ENCODE measurements at places on chromosomes 16 and 17.

GRCh38 chr17:30086896-30087295 is 29.7 kb upstream of the NSRP1 start:
- DNase-seq = no peak

DNA sequence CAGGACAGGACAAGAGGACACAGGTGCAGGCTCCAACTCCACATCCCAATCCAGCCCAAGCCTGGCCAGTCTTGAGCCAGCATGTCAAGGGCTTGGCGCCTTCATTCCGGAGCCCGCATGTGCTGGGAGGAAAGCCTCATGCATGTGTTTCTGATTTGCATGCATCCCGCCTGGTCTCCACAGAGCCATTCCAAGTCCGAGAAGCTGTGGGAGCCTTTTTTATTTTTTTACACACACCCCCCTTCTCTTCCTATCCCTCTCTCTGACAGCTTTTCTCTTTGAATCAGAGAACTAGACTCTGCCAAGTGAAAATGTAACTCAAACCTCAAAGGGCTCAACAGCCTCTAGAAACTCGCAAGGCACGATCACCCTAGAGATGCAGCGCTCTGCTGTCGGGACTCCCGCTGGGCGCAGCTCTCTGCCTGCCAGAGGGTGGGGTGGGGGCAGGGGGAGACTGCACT is 45.1 kb downstream of the NOG start:
- no peak for DNase-seq

- no peak for DNase-seq
Observed at GRCh38 chr17:3592216-3592860, 16.9 kb downstream of the TRPV1 start.

DNA sequence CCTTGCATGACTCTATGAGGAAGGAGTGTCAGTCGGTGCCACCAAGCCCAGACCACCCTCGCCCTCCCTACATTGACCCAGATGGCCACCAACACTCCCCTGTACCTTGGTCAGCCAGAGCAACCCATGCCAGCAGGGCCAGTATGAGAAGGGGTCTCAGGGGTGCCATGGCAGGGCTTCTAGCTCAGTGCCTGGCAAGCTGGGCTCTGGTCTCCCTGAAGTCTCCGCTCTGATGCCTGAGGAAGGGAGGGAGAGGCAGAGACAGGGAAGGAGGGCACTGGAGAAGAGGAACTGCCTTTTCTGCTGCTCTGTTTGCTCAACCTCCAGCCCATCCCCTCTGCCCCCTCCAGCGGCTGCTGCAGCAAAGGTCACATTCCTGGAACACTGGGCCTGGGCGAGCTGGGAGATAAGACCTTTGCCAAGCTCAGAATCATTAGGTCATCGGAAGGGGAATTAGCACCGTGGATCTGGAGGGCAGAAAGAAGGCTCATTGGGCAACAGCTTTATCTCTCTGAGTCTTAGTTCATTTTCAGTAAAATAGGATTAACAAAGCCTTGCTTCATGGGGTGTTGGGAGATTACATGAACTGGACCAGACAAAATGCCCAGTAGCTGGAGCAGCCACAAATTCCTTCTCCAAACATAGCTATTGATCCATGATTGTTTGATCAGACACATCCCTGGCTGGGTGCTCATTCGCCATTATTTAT is at the start of gene VTN:
VTN (minus strand) TSS at position 273 of the 709 bp plus-strand sequence; CDS start at position 169, 104 bp downstream.
- DNase-seq = peak; percentile 54

- peak; percentile 72 for DNase-seq
Observed at GRCh38 chr16:19691161-19691711, 26.8 kb downstream of the KNOP1 start.

DNA sequence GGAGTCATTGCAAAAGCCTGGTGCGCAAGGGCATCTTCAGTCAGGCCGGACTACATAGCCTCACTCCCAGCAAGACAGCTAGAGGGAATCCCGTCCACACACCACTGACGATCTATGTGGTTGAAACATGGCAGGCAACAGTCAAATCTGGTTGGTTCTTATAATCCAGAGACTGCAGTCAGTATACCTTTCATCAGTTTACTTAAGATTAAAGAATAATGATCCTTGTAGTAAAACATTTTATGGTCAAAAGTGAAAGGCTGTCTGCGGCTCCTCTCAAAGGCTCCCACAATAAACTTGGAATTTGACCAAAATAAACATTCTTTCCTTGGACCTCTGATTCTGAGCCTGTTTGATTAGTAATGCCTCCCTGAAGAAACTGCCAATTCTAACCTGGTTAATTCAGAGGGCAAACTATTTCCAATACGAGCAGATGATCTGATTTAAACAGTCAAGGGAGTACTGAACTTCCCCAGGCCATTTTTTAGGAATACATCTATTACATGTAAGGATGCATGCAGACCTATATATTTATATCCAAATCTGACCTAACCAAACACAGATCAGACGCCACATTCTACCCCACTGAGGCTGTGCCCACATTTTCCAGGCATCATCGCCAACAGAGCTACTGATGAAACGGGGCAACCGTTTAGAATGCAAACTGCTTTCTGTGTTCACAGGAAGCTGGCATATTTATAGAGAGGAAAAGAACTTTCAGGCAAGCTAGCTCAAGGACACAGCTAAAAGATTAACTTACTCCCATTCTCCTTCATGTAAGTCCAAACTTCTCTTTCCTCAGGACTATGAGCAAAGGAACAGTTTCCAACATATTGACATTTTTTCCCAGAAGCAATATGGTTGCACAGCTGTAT is 15.3 kb upstream of the TXNDC11 start:
- no peak for DNase-seq

DNA sequence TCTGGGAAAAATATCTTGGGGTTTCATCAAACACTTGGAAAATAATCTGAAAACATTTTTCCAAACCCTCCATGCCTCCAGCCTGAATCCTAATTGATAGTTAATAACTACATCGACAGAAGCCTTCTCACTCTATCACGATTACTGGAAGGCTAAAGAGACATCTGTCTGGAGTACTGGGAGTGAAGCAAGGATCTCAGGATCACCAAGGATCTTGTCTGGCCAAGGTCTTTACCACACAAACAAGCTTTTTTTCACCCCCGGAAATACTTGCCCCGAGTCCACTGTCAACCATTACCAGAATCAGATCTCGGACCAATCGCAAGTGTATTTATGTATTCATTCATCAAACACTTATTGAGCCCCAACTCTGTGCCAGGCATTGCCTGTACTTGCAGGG is 28.3 kb upstream of the CRISPLD2 start:
- no peak for DNase-seq

DNA sequence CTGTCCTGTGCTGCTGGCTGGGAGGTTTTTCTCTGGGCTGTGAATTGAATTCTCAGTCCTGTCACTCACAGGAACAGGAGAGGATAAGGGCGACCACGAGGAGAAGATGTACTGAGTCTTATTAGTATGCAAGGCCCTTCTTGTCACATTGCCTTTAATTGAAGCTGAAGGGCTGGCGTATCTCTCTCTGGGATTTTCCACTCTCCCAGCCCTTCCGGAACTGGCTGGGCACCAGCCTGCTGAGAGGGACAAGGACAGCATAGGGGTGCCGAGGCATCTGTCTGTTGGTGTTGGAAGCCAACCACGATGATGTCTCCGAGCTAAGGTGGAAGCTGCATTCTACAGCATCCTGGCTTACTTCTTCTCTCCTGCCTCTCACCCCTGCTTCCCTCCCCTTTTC is 33.2 kb downstream of the GPRC5B start:
- DNase-seq = no peak

- DNase-seq = peak; percentile 2
Observed at GRCh38 chr17:57338257-57338914, 82.1 kb downstream of the MSI2 start.

- DNase-seq = peak; percentile 96
Observed at GRCh38 chr17:48002266-48002915, 31.5 kb downstream of the CDK5RAP3 start.

DNA sequence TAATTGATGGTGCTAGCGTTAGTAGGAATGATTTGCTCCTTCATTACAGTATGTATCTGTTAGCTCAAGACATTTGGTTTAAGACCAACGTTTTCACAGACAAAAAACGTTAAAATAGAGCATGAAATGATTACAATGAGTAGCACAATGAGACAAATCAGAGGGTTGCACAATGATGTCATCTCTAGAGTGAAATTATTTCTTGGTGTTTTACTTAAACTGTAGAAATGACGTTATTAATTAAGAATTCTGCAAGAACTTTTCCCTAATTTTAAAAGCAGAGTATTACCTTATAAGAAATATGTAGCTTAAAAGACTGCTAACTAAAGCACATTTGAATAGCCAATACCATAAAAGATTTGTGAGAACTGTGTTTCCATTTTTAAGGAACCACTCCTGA is 373.4 kb upstream of the KIF2B start:
- no peak for DNase-seq

DNA sequence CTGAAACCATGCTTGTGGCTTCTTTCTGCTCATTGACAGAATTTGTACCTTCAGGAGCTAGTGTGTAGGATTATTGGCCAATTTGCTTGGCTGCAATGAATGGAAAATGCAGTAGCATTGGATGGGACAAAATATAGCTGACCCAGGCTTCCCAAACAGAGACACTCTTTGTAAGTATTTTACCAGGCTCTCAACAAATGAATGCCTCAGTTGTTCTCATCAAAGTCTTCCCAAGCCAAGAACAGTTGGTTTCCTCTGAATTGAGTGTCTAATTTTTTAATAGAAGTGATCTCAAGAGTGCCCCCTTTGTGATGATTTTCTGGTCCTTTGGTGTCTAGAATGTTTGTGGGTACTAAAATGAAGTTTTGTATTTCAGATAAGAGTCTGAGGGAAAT is 140.9 kb downstream of the SHISA9 start:
- DNase-seq = no peak

- peak; percentile 92 for DNase-seq
Observed at GRCh38 chr16:69761983-69762813, at the start of gene WWP2. WWP2 (plus strand) TSS chr16:69762332; CDS start chr16:69787011, 24,679 bp downstream.

- no peak for DNase-seq
Observed at GRCh38 chr16:27678955-27679354, 129.0 kb downstream of the KATNIP start.

DNA sequence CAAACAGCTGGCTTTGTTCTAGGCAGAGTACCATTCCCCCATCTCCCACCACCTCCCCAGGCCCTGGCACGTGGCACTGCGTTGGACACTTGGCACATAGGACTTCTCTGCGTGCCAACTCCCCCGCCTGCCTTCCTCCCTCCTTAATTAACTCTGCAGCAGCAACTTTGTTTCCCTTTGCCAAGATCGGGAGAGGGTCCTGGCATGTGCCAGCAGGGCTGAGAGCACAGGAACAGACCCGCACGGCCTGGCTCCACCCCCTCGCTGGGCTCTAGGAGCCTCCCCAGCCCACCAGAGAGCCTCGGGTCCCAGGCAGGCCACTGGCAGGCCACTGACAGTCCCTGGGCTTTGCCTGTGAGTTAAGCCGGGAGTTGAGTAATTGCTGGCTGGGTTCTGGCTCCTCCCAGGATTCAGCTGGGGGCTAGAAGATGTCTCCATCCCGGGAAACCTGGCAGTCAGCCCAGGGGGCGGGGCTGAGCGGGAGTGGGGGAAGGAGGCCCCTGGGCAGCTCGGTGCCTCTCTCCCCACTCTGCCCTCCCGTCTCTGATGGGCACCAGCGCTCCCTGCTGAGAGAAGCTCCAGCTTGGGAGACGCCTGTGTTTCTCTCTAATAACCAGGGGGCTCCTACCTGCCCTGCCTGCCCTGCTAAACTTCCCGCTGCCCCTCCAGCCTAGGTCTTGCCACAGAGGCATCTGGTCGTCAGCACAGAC is 224.0 kb upstream of the TNRC6C start:
- DNase-seq = peak; percentile 10

GRCh38 chr16:11390573-11391495 is 45.6 kb downstream of the RMI2 start:
- no peak for DNase-seq

- DNase-seq = peak; percentile 88
Observed at GRCh38 chr17:30600060-30600829, 123.0 kb downstream of the GOSR1 start.

GRCh38 chr17:72953621-72954020 is 138.9 kb downstream of the SLC39A11 start:
- no peak for DNase-seq

DNA sequence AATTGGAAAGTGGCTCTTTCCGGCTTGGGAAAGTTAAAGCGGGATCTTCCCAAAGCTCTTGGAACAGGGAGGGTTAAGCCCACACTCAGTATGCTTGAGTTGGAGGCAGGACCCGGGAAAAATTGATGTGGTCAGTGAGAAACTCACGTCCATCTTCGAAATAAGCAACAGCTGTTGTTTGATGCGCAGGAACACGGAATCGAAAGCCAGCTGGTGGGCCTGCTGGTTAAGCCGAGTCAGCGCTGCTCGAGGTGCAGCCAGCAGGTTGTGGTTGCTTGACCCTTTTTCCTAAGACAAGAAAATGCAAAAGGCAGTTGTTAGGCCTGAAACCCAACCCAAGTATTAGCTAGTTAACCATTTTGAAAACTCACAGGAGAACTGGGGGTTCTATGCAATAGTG is 49.4 kb downstream of the COG7 start:
- DNase-seq = no peak

DNA sequence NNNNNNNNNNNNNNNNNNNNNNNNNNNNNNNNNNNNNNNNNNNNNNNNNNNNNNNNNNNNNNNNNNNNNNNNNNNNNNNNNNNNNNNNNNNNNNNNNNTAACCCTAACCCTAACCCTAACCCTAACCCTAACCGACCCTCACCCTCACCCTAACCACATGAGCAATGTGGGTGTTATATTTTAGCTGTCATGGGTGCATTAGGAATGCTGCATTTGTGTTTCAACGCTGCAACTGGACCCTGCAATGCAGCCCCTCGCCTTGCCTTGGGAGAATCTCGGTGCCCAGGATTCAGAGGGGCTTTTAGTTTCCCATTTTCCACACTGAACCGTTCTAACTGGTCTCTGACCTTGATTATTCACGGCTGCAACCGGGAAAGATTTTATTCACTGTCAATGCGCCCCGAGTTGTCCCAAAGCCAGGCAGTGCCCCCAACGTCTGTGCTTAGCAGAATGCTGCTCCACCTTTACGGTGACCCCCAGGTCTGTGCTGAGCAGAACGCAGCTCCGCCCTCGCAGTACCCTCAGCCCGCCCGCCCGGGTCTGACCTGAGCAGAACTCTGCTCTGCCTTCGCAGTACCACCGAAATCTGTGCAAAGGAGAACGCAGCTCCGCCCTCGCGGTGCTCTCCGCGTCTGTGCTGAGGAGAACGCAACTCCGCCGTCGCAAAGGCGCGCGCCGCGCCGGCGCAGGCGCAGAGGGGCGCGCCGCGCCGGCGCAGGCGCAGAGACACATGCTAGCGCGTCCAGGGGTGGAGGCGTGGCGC is 43.3 kb downstream of the POLR3K start:
- peak; percentile 17 for DNase-seq

- DNase-seq = no peak
Observed at GRCh38 chr17:77160091-77160874, 19.5 kb downstream of the SEC14L1 start.

Measured in suppressor macrophage treated with lipopolysaccharide for 1 hour (primary cell).